ENCODE measurements at places on chromosomes 2 and 18.
A peak's percentile ranks its signal among the peaks of the same experiment; 100 is the strongest.

- DNase-seq: no peak
These were observed 602.2 kb downstream of the XIRP2 start for GRCh38 chr2:167490455-167490854.

GRCh38 chr18:52348209-52348608, 8.2 kb downstream of the DCC start:
- DNase-seq: no peak

GRCh38 chr18:78619854-78620253, 359.8 kb upstream of the SALL3 start:
- no peak for DNase-seq

DNA sequence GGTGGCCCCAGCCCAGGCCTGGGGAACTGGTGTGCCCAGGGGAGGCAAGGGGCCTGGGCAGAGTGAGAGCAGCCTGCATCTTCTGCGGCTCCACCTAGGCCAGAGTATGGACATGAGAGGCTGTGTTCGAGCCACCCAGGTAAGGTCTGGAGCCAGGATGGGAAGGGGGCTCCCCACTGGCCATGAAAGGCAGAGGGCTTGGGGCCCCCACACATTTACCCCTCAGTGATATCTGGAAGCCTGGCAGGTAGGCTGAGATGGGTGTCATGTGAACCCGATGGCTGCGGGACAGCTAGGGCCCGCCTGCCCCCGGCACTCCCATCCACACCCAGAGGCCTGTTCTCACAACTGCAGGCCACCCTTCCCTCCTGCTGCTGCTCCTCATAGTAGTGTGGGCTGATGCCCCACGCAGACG, 13.2 kb downstream of the ADRA2B start:
- no peak for DNase-seq

DNA sequence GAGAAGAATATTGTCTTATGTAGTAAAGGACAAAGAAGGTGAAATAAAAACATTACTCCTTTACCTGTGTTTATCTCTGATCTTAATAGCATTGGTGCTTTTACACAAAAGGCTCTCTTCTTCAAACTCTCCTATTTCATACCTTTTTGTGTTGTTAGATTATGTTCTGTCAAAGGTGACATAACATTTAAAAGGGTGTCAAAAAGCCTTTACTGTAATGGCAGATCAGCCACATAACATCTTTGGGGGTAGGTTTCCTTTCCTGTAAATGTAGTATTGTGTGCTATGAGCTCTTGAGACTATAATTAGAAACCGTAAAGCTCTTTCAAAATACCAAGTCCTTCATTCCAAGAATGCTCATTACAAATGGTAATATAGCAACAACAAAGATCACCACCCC, 400.1 kb downstream of the LNPK start:
- no peak for DNase-seq

DNA sequence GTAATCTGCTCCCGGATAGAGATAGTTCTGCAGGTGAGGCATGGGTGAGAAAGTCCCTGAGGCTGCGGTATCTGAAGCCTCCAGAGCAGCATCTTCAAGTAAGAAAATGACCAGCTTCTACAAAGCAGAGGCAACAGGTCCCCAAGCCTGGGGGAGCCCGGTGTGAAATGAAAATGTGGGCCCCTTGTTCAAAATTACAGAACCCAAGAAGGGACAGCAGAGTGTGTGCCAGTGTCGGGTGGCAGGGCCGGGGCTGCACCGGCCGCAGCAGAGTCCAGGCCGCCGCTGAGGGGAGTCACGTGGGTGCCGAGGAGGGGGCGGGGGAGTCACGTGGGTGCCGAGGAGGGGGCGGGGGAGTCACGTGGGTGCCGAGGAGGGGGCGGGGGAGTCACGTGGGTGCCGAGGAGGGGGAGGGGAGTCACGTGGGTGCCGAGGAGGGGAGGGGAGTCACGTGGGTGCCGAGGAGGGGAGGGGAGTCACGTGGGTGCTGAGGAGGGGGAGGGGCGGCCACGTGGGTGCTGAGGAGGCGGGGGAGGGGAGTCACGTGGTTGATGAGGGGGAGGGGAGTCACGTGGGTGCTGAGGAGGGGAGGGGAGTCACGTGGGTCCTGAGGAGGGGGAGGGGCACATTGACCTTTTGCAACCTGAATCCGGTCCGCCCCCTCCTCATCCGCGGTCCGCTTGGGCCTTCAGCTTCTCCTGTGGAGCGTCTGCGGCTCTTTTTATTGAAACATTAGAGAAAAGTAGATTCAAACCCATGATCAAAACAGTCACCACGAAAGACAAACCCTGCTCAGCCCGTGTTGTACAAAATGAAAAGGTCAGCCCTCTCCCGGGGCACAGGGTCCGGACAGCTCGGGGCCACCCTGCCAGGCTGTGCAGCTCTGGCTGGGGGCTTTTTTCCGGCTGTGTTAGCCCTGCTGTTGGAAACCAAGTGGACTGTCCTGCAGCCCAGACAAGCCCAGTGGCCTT, 10.4 kb downstream of the COLEC11 start:
- no peak for DNase-seq

GRCh38 chr2:208485390-208485789, 78.8 kb downstream of the PTH2R start:
- DNase-seq: no peak

- no peak for DNase-seq
These were observed 273.6 kb downstream of the ALPK2 start for GRCh38 chr18:58355243-58355642.

GRCh38 chr2:224669449-224669848, 46.7 kb downstream of the CCDC195 start:
- DNase-seq: no peak

- no peak for DNase-seq
These were observed 59.1 kb upstream of the TXNDC2 start for GRCh38 chr18:9826685-9827084.

- no peak for DNase-seq
These were observed 781 bp downstream of the FARP2 start for GRCh38 chr2:241356871-241357260.

DNA sequence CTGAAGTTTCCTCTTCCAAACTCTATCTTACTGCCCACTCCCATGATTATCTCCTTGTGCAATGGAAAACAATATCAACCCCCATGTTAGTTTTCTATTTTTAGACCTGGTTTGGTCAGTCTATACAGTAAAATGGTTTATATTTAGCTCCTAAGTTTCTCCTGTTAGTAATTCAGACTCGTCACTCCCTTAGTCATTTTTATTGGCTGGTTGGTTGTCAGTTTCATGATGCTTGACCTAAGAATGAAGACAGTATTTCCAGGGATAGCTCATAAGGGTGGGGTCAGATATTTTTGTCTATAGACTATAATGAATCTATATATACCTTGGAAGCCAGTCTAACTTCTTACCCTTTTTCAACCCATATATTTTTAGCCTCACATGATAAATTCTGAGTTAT, 61.4 kb upstream of the NEUROD1 start:
- no peak for DNase-seq

- peak; percentile 31 for DNase-seq
These were observed 11.0 kb upstream of the UBE2F start for GRCh38 chr2:237955640-237956401.

DNA sequence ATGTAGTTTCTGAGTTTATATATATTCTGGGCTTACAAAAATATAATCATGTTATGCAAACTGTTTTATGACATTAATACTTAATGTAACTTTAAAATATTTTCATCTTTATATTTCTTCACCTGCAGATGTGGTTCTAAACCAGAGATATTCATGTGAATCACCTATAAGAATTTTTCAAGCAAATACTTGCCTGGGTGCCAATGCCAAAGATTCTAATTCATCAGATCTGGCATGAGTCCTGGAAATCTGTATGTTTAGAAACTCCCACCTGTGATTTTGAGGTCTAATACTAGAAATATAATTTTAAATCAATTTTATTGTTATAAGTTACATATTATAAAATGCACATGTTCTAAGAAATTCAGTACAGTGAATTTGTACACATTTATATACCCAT, 19.9 kb upstream of the DNAH6 start:
- no peak for DNase-seq

DNA sequence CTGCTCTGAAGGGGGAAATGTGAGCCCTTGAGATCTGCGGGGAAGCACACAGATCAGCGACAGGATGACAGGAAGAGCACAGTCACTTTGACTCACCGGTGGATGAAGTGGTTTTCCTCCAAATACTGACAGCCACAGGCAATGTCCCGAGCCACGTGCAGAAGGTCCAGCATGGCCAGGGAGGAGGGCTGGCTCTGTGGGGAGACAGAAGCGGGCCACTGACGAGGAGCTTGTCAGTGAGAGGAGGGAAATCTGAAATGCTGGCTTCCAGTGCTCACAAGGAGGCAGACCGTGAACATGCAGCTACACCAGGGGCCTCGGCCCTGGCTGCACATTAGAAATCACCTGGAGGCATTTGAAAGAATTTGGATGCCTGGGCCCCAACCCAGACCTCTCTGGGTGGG, 98.7 kb downstream of the CLIP4 start:
- no peak for DNase-seq

DNA sequence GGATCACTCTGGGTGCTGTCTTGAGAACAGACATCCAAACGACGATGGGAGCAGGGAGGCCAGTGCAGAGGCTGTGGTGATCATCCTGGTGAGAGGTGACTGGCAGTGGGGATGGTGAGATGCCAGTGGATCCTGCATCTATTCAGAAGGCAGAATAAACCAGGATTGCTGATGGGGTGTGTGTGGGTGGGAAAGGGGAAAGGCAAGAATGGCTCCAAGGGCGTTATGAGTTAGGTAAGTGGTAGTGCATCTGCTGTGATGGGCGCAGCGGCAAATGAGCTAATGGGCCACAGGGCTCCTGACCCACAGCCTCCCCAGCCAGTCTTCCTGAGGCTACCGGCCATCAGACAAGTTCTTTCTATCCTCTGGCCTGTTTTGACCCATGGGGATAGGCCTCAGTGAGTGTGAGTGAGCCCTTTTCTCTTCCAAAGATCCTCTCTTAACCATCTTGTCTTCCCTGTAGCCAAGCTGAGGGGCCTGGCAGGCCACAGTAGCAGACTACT, 29.6 kb downstream of the SERTAD2 start:
- no peak for DNase-seq

DNA sequence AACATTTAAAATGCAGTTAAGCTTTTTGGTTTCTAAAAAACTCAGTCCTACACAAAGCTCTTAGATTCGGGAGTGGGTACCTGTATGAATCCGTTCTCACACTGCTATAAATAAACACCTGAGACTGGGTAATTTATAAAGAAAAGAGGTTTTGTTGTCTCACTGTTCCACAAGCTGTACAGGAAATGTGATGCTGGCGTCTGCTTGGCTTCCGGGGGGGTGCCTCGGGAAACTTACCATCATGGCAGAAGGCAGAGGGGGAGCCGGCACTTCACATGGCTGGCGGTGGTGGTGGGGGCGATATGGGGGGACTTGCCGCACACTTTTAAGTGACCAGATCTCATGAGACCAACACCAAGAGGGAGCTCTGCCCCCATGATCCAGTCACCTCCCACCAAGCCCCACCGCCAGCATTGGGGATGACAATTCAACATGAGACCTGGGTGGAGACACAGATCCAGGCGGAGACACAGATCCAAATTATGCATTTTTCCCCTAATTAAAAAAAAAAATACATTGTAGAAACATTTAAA, 222.5 kb downstream of the GBX2 start:
- DNase-seq: no peak

DNA sequence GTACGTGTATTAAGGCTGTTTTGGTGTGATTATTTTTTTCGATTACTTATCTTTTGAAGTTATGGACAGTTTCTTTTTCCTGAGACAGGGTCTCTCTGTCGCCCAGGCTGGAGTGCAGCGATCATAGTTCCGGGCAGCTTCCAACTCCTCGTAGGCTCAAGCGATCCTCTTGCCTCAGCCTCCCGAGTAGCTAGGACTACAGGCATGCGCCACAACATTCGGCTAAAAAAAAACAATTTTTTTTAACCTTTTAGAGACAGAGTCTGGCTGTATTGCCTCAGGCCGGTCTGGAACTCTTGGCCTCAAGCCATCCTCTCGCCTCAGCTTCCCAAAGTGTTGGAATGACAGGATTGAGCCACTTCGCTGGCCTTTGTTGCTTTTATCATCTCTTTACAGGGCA, 945 bp downstream of the HAT1 start:
- no peak for DNase-seq

DNA sequence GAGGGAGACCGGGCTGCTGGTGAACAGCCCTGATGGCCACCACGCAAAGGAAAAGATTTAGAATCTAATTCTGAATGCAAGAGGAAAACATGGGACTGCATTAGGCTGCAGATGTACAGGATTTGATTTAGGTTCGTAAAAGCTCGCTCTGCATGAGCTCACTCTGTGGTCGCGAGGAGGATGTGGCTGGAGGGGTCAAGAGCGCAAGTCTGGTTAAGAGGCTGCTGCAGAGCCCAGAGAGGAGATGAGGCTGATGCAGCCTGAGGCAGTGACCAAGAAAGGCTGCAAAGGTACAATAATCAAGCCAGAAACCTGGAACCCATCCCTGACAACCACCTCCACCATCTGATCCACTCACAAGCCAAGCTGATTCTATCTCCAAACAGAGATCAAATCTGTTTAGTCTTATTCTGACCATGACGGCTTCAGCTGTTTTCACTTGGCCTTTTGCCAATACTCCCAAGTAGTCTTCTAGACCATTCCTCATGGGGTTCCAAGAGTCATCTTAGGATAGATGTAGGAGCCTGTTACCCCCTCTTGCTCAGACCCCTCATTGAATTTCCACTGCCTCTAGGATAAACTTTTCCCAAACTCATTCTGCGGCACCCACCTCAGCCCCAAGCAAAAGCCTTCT, 58.9 kb upstream of the ARL4C start:
- no peak for DNase-seq

- peak; percentile 10 for DNase-seq
These were observed 66.5 kb downstream of the DTNB start for GRCh38 chr2:25606892-25607291.

DNA sequence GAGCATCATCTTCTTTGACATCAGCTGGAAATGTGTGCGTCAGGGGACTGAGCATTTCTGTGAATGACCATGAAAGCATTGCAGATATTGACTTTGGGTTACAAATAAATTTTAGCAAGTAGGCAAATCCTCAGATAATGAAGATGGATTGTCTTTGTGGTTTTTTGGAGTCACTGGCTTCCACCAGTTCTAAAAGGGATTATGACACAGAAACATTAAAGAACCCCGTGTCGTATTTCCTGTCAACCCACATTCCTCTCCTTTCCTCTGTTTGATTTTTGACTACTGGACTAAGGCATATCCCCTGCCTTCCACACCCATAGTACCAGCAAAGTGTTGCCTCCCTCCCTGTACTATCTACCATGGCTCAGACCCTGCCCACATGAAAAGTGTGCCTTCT, 268.1 kb downstream of the MYO3B start:
- no peak for DNase-seq
